Mesenteric fat pad (tissue), 1 donor: ENCODE measurements at places on chromosomes 7 and 10.

- no peak for DNase-seq
These were observed 6.0 kb upstream of the HIPK2 start for GRCh38 chr7:139783647-139784385.

- DNase-seq: no peak
These were observed 57.7 kb upstream of the IGFBP3 start for GRCh38 chr7:45978731-45979211.

DNA sequence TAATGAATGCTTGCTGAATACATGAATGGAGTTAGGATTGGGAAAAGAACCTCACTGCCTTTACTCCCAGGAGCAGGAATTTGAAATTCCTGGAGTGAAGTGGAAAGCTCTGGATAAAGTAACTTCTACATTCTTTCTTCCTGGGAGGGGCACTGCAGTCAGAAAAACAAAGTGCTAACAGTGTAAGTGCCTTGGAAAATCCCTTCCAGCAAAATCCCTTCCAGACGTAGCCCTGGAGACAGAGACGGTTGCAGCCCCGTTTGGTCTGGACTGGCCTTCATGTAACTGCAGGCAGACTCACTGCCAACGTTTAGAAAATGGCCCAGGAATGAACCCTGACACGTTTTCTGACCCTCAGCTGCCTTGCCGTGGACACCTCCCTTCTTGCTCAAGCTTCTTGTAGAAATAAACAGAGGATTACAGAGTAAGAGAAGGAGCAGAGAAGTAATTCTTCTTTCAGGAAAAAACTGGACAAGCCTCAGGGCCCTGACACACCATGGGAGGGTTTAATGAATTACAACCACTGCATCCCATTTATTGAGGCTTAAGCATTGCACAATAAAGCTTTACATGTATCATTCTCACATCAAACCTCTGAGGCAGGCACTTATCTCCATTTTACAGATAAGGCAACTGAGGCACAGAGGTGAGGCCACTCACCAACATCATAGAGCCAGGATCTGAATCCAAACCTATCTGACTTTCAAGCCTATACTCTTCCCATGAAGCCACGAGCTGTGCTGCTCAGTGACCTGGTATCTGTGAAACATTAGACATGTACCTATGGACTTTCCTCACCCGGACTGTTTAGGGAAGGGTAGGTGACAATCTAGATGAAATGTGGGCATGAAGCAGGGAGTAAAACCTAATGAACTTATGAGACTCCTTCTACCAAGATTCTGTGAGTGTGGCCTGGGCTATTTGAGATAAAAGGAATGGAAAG is 7.8 kb downstream of the ITPRIP start:
- peak; percentile 74 for DNase-seq

DNA sequence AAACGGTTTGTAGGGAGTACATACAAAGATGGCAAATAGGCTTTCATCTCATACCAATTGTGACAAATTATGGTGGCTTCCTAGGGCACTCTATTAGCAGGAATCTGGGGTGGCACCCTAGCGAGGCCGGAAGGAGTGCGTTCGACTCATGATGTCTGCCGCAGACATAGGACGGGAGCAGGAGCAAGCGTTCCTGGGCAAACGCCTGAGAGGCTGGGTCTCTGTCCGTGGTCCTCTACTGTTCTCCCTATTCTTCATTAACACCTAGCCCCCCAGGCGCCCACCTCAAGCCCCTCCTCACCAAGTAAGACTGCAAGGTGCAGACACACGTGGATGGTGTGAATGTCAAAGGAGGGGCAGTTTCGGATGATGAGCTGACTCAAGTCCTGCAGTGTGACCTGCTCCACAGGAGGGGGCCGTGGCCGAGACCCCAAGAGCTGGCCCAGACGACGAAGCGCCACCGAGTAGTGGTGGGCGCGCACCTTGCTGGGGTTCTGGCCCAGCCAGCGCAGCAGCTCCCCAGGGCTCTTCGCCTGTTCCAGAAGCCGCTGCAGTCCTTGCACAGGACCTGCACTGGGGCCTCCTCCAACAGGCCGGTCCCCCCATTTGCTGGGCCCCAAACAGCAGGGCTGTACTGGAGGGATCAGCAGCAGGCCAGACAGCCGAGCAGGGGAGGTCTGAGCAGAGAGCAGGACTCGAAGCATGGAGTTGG is 1.3 kb downstream of the FASTK start:
- no peak for DNase-seq

DNA sequence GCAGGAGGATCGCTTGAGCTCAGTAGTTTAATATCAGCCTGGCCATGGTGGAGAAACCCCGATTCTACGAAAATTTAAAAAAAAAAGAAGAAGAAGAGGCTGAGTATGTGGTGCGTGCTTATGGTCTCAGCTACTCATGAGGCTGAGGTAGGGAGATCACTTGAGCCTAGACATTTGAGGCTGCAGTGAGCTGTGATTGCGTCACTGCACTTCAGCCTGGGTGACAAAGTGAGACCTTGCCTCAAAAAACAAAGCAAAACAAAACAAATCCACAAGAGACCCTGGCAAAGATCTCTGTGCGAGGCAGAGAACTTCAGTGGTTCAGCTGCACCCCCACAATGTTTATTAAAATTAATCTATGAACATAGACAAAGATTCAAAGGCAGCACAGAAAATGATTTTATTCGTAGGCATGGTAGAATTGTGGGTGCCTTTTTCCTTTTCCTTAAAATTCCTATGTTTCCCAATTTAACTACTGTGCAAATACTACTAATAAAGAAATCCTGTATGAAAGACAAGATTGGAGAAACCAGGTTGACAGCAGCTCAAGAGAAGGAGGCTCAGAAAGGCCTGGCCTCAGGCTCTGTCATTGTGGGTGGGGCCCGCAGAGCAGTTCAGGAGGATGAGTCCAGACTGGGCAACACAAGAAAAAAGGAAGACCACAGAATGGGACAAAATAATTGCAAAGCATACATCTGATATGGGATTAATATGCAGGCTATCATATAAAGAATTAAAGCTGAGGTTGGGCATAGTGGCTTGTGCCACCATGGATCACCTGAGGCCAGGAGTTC is 24.5 kb upstream of the PURB start:
- DNase-seq: no peak

DNA sequence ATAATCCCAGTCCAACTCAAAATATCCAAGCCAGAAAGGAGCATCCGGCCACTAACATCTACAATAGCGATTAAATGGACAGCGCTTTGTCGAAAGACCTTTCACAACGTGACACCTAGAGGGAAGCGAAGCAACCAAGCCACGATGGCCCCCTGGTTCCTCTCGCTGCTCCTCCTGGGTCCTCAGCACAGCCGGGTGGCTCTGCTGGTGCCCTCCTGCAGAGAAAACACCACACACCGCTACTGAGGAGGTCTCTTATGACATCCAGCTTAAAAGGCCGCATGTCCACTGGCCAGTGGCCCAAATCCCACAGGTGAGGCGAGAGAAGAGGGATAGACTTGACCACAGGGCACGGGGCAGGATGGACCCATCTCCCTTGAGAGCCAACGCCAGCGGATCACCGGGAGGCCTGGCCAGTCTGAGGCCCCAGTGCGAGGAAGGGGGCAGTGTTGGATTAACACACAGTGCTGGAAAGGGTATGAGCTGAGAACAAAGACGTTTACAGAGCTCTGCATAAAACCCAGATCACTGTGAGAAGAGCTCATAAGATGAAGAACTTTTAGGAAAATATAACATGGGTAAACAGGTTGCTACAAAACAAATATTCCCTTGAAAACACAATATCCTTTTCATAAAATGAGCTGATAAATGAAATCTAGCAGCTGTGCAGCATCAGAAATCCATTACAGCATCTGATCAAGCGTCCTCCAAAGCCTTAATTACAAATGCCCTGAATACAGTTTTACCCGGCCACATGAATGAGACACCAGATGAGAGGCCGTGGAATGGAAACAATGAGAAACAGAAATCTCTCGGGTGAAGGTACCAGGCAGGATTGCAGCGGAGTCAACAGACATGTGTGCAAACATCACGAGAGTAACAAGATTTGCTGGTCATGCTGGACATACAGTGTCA is 236.7 kb downstream of the DIP2C start:
- DNase-seq: no peak

GRCh38 chr7:2417981-2418481 is 14.6 kb downstream of the CHST12 start:
- DNase-seq: no peak

GRCh38 chr10:28632584-28632945 is 44.8 kb upstream of the BAMBI start:
- no peak for DNase-seq

DNA sequence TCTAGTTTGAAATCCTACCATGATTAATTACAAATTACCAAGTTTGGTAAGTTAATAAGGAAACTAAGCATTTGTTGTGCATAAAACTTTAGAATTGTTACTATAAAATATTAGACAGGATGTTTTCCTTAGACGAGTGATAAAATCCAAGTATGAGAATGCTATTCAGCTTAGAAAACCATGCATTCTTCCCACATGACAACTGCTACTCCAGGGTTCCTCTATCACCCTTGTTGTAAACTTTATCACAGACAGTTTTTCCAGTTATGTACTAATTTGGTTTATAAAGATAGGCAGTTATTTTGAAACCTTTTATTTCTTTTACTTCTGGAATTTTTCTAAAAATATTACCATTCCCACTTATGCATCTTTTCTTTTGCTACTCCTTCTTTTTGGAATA is 52.0 kb downstream of the SIRT1 start:
- no peak for DNase-seq

GRCh38 chr7:124784879-124785818 is 19.6 kb upstream of the GPR37 start:
- DNase-seq: no peak

DNA sequence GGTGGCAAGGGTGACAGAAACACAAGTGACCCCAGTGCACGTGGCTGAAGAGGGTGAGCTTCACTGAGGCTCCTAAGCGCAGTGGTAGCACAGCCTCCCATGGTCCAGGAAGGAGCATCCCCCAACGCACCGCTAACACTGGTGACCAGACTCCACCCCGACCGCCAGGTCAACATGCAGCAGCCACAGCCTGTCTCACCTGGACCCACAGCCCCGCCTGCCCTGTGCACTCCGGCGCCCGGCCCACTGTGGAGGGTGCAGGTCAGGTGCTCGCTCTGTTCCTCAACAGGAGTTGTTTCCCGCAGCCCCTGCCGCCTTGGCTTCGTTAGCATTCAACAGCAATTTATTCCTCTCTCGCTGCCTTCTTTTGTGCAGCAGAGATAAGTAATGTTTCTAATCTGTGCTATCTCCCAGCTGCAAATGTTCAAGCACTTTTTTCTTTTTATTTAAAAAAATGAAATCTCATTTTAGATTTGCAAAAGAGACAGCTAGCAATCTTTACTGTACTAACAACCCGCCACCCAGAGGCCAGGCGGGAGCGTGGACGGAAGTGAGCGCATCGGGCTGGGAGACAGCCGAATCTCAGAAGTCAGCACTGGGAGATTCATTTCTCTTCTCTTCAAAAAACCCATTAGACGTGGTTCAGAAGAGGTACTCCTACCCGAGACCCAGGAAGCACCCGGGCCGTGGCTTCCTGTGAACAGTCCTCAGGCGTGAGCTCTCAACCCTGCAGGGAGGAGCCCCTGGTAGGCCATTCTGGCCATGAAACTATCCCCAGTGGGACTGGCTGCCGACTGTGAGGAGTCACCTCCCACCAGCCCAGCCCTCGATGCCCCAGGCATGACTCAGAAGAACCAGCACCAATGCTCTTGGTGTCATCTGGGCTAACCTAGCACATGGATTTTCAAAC is 133.4 kb downstream of the MAD1L1 start:
- DNase-seq: no peak

- no peak for DNase-seq
These were observed 50.0 kb upstream of the CELF2 start for GRCh38 chr10:10967581-10968256.

DNA sequence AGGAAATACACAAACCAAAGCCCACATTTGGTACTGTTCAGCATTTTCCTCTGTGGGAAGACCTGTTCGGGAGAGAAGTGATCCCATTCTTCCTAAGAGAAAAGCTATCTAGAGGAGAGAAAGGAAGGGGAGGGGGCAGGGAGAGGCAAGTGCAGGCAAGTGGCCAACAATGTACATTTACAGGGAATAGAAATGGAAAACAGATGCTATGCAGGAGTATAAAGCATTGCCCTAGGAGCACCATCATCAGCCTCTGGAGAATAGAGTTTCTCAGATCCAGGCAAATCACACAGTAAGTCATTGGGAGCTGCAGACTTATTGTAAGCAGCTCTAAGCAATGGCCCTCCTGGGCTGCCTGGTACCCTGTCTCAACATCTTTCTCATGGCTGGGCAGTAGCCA is 424.4 kb upstream of the AUTS2 start:
- no peak for DNase-seq

GRCh38 chr10:114485696-114486400 is 81.5 kb upstream of the AFAP1L2 start:
- no peak for DNase-seq

- no peak for DNase-seq
These were observed 8.8 kb upstream of the FGL2 start for GRCh38 chr7:77208416-77208815.

GRCh38 chr10:123970927-123971286 is 79.3 kb upstream of the CPXM2 start:
- DNase-seq: no peak

DNA sequence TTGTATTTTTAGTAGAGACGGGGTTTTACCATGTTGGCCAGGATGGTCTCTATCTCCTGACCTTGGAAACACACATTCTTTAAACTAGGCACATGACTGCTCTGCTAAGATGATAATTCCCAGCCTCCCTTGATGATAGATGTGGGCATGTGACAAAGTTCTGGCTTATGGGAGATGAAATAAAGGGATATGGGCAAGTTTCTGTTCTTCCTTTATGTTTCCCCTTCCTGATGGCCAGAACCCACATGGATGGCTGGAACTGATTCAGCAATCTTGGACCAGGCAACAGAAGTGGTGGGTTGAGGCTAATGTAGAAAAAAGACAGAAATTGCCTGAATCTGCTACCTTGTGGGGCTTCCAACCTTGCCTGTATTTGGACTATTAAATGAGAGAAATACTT is 60.7 kb upstream of the NRP1 start:
- no peak for DNase-seq

DNA sequence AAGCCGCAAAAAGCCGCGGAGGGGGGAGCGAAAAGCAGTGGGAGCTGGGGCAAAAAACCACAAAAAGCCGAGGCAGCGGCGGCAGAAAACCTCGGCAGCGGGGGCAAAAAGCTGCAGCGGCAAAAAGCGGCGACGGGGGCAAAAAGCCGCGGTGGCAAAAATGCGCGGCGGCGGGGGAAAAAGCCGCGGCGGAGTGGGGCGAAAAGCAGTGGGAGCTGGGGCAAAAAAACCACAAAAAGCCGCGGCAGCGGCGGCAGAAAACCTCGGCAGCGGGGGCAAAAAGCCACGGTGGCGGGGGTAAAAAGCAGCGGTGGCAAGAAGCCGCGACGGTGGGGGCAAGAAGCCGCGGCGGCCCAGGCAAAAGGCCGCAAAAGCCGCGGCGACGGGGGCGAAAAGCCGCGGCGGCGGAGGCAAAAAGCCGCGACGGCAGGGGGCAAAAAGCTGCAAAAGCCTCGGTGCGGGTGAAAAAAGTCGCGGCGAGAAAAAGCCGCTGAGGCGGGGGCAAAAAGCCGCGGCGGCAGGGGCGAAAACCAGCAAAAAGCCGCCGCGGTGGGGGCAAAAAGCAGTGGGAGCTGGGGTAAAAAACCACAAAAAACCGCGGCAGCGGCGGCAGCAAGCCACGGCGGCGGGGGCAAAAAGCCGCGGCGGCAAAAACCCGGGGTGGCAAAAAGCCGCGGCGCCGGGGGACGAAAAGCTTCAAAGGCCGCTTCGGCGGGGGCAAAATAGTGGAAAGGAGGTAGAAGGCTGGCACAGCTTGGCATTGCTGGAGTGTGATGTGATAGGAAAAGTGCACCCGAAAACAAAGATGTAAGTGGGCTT is 135.9 kb downstream of the ZNF92 start:
- peak; percentile 88 for DNase-seq

- no peak for DNase-seq
These were observed 61.1 kb upstream of the IGFBP3 start for GRCh38 chr7:45982132-45982531.

GRCh38 chr7:36563706-36564327 is 160.5 kb downstream of the AOAH start:
- no peak for DNase-seq
